Stomach (tissue), 19 donors: ENCODE measurements at places on chromosomes 2 and 18. TPM values are rescaled to one million over a fixed set of nuclear protein-coding genes. Genes with fewer than 3 reads are reported as not detected.

- DNase-seq: peak; percentile 10
- H3K36me3 ChIP-seq: no peaks in the 10 kb centered on the region
- H3K4me3 ChIP-seq: no peak overlapping the region
- no peak overlapping the region for H3K27ac ChIP-seq
- H3K4me1 ChIP-seq: no peaks in the 10 kb centered on the region
- H3K27me3 ChIP-seq: no peaks in the 10 kb centered on the region
These were observed 11.6 kb upstream of the DNER start for GRCh38 chr2:229725716-229726574.

- H3K4me1 ChIP-seq: peaks cover 10% of the 10 kb centered on the region
- no peaks in the 10 kb centered on the region for H3K36me3 ChIP-seq
- peak overlapping the region; percentile 92 for H3K4me3 ChIP-seq
- DNase-seq: no peak
- H3K27me3 ChIP-seq: no peaks in the 10 kb centered on the region
- peak overlapping the region; percentile 95 for H3K27ac ChIP-seq
These were observed 484 bp upstream of the DARS1 start for GRCh38 chr2:135985826-135986393.

DNA sequence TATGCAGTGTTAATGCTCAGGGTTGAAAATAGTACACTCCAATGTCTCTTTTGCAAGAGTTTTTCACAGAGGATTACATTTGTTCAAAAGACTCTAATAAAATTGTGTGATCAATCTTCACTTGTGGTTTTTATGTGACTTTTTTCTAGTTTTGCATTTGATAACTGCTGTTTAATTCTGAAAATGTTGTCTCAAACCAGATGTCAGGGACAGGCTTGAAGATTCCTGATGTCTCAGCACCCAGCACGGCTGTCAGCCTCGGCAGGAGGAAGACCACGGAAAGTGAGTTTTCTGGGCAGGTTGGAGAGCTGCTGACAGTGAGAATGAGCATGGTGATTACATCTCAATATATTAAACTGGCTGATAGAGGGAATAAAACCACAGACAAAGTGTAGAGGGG lies 9.1 kb downstream of the SOX11 start:
- H3K4me3 ChIP-seq: no peak overlapping the region
- H3K27me3 ChIP-seq: peaks cover 81% of the 10 kb centered on the region
- DNase-seq: no peak
- no peak overlapping the region for H3K27ac ChIP-seq
- H3K36me3 ChIP-seq: no peaks in the 10 kb centered on the region

DNA sequence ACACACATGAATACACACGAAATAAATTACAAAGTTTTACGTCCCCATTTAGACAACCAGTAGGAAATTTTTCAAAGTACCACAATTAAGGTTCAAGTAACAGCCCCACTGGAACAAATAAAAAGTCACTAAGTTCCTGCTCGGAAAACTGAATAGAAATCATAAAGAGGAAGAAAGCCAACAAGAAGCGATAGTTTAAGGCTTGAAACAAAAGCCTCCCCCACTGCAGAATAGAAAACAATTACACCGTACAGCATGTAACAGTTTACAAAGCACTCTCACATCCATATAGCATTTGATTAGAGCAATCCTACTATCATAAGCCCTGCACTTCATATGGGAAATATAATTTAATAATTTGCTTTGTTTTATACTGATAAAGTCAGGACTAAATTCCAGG lies 15.5 kb downstream of the KLF7 start:
- no peak for DNase-seq
- H3K27me3 ChIP-seq: no peaks in the 10 kb centered on the region
- H3K4me3 ChIP-seq: no peak overlapping the region
- H3K4me1 ChIP-seq: peaks cover 19% of the 10 kb centered on the region
- no peak overlapping the region for H3K27ac ChIP-seq

MTLN gene
- total RNA-seq: 154 TPM

- peaks cover 25% of the 10 kb centered on the region for H3K27me3 ChIP-seq
- DNase-seq: no peak
- no peaks in the 10 kb centered on the region for H3K4me1 ChIP-seq
- no peaks in the 10 kb centered on the region for H3K36me3 ChIP-seq
These were observed 33.0 kb downstream of the CYP26B1 start for GRCh38 chr2:72114693-72115051.

- no peaks in the 10 kb centered on the region for H3K27me3 ChIP-seq
- no peaks in the 10 kb centered on the region for H3K36me3 ChIP-seq
- no peak overlapping the region for H3K4me3 ChIP-seq
- peak overlapping the region; percentile 87 for H3K27ac ChIP-seq
These were observed 24.8 kb upstream of the FOSL2 start for GRCh38 chr2:28367667-28368356.

GRCh38 chr2:170681311-170681710 lies 33.8 kb upstream of the SP5 start:
- no peak for DNase-seq
- H3K36me3 ChIP-seq: no peaks in the 10 kb centered on the region
- no peak overlapping the region for H3K4me3 ChIP-seq
- H3K4me1 ChIP-seq: peaks cover 6% of the 10 kb centered on the region
- no peak overlapping the region for H3K27ac ChIP-seq

GRCh38 chr18:59961070-59961469 lies 61.3 kb downstream of the PMAIP1 start:
- H3K4me3 ChIP-seq: no peak overlapping the region
- no peak overlapping the region for H3K27ac ChIP-seq
- no peaks in the 10 kb centered on the region for H3K4me1 ChIP-seq
- no peaks in the 10 kb centered on the region for H3K36me3 ChIP-seq
- no peaks in the 10 kb centered on the region for H3K27me3 ChIP-seq

DAPL1 gene
- total RNA-seq: not detected

DNA sequence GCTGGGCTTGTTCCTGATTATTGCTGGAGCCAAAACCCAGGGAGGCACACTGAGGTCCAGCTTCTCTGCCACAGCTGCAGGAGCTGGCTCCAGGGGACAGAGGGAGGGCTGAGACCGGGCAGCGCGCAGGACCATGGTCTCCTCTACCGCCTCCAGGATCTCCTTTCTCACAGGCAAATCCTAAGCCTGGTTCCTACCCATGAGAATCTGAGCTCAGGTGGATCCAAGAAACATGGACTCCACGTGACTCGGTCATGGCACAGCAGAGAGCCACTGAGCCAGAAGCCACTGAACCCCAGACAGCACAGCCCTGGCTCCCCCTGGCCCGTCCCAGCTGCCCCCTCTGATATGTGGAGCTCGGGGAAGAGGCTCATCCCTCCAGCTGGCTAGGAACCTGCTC lies 653.4 kb upstream of the ID2 start:
- H3K4me1 ChIP-seq: no peaks in the 10 kb centered on the region
- no peaks in the 10 kb centered on the region for H3K36me3 ChIP-seq
- DNase-seq: no peak
- no peak overlapping the region for H3K4me3 ChIP-seq

CRYGD gene
- total RNA-seq: not detected

LIMS3 gene
- not detected for total RNA-seq

DNA sequence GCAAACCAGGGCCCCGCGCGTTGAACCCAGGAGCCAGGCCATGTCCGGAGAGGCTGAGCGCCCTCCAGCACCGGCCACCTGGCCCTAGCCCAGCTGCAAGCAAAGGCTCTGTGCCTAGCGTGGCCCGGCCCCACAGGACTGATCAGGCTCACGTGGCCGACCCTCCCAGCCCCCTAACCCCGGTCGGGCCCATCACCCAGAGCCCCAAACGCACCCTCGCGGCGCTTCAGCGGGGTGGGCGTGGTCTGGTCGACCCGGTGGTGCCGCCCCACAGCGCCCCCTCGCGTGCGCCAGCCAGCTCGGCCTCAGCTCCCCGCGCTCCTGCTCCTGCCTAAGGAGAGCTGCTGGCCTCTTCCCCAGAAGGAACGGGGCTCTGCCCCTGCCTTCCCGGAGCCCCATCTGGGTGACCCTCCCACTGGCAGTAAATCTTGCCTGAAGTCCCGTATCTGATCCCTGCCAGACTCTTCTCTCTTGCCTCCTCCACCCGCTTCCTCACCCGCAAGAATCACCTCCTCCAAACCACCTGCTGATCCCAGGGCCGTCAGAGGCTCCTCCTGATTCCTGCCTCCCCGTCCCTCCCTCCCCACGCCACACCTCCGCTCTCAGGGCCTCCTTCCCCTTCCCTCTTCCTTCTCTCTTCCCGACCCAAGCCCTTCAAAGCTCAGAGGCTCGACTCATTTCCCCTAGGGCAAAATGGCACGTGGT lies 12.3 kb upstream of the TEX51 start:
- H3K4me3 ChIP-seq: peak overlapping the region; percentile 35
- DNase-seq: no peak
- no peaks in the 10 kb centered on the region for H3K36me3 ChIP-seq

- no peaks in the 10 kb centered on the region for H3K4me1 ChIP-seq
- DNase-seq: no peak
- H3K27me3 ChIP-seq: no peaks in the 10 kb centered on the region
These were observed 668.9 kb upstream of the CHAC2 start for GRCh38 chr2:53098696-53099078.

SKOR2 gene
- not detected for total RNA-seq

DNA sequence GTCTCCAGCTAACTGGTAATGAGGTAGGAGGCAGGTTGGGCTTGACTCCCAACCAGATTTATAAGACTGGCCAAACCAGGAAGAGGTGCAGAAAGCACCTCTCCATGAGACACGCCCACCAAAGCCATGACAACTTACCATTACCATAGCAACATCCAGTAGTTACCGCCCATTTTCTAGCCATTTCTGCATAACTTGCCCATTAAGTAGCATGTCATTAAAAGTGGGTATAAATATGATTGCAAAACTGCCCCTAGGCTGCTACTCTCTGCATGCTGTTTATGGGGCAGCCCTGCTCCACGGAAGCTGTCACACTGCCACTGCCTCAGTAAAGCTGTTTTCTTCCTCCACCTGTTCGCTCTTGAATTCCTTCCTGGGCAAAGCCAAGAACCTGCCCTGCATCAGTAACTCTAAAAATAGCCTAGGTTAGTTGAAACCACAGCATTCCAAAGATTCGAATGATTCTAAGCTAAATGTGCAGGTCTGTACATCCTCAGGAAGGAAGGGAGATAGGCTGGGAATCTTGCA lies 131.9 kb downstream of the ATL2 start:
- H3K36me3 ChIP-seq: no peaks in the 10 kb centered on the region
- DNase-seq: no peak
- H3K4me3 ChIP-seq: no peak overlapping the region
- no peaks in the 10 kb centered on the region for H3K27me3 ChIP-seq

METAP1D gene
- total RNA-seq: 4.1 TPM

DNA sequence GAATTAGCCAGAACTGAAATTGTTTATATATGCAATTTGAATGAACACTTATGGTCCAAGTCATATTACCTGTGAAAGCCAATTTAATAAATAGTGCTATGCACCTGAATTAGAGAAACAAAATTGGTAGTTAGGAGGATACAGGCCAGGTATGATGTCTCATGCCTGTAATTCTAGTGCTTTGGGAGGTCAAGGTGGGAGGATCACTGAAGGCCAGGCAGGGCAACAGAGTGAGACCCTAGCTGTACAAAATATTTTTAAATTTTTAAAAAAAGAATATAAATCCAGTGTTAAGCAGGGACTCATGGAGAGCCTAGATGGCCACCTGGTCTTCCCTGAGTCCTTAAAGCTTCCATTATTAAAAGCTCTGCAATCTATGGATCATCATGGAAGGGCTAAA lies 7.3 kb upstream of the PSTPIP2 start:
- DNase-seq: no peak
- H3K27ac ChIP-seq: no peak overlapping the region
- H3K4me1 ChIP-seq: no peaks in the 10 kb centered on the region
- H3K4me3 ChIP-seq: no peak overlapping the region

- DNase-seq: no peak
- H3K27me3 ChIP-seq: no peaks in the 10 kb centered on the region
- H3K36me3 ChIP-seq: no peaks in the 10 kb centered on the region
- H3K4me1 ChIP-seq: peaks cover 26% of the 10 kb centered on the region
These were observed 17.1 kb downstream of the TSHZ1 start for GRCh38 chr18:75227535-75228296.

DNA sequence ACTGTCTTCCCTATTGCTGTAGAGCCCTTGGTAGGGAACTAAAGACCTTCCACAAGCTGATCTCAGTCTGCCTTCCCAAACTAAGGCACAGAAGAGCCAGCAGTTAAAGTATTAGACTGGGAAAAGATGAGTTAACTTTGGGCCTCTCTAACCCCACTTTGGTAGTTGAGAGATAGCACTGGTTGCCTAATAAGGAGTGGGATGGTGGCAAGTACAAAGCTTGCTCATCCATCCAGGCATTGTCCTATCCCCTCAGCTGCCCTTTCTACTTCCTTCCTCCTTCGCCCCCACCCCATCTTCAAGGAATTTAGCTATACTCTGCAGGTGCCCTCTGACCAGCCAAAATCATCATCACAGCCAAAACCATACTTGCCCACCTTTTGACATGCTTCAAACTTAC lies 22.2 kb upstream of the AFTPH start:
- no peak overlapping the region for H3K4me3 ChIP-seq
- H3K4me1 ChIP-seq: no peaks in the 10 kb centered on the region

DLGAP1 gene
- 4.9 TPM for total RNA-seq

- DNase-seq: no peak
- H3K4me3 ChIP-seq: no peak overlapping the region
- H3K4me1 ChIP-seq: no peaks in the 10 kb centered on the region
These were observed 116.7 kb upstream of the AGAP1 start for GRCh38 chr2:235377176-235377575.

SMYD1 gene
- 15.4 TPM for total RNA-seq
